ENCODE measurements at places on chromosomes 13 and 19.
A peak's percentile ranks its signal among the peaks of the same experiment; 100 is the strongest.

DNA sequence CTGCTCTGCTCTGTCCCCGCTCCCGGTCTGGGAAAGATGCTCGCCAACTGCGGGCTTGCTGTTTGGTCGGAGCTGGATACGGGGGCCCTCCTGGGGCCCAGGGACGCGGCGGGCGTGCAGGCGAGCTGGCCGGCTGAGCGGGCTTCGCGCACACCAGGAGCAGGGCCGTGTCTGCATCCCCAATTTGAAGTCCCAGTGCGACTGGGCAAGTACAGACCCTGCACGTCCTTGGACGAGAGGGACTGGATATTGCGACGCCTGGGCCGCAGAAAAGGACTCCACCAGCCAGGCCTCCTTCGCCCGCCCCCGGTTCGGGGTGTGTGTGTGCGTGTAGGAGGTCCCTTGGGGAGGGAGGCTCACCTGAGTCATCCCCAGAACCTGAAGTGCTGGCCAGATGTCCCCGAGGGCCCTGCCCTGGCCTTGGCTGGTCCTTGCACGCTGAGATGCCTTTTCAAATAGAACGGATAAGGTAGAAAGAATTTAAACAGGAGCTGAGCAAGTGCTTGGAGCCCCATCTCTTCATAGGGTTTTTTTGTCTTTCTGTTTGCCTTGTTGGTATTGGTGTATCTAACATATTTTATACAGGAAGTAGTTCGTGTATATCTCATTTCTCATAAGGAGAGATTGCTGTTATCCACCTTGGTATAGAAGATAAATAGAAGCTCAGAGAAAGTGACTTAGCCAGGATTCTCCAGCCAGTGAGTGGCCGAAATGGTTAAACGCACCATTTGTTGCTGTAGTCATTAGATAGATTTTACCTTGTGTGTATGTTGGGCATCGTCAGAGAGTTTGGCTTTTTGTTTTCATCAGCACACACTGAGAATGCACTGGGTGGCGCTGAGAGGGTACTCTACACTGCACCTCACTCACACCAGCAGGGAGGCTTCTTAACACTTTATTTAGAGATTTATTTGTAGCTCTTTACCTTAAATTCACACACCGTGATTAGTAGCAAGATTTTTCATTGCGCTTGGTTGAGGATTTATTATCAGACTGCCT, 1.1 kb downstream of the NAXD start:
- DNase-seq, result peak; percentile 17

DNA sequence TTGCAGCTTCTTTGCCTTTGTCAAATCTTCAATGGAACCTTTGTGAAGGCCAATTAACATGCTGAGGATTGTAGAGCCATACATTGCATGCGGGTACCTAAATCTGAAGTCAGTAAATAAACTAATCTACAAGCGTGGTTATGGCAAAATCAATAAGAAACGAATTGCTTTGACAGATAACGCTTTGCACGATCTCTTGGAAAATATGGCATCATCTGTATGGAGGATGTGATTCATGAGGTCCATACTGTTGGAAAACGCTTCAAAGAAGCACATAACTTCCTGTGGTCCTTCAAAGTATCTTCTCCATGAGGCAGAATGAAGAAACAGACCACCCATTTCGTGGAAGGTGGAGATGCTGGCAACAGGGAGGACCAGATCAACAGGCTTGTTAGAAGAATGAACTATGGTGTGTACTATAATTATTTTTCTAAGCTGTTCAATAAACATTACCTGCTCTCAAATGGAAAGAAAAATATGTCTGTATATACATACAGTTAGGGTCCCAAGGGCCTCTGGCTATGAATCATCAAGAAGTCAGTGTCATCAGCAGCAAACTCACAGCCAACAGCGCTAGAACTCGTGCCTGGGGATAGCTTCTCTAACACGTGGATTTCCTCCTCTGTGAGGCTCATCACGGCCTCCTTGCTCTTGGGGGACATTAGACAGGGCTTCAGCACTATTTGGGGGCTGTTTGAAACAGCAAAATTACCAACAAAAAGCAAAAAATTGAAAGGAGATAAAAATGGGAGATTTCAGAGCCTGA, 2.9 kb upstream of the CD70 start:
- DNase-seq, result no peak

DNA sequence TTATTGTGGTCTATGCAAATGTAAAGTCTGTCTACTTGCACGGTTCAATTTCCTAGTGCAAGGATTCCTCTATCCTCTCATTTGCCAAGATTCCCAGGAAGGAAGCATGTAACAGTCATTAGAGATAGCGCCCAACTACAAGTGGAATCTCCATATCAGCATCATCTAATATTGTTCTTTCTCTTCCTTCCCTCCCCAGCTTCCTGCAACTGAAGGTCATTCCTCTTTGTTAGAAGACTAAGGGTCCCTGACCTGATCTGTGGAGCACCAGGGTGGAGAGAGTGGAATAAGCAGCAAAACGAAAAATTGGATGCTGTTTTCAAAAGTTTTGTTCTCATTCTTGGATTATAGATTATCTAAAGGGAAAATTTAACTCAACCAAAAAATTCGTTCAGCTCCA, 714.0 kb downstream of the DIAPH3 start:
- no peak for DNase-seq

GRCh38 chr13:44096901-44097300, 217.2 kb downstream of the LACC1 start:
- no peak for DNase-seq

GRCh38 chr19:44789943-44790483, 12.3 kb downstream of the CBLC start:
- no peak for DNase-seq

- DNase-seq, result peak; percentile 39
These were observed 244.4 kb upstream of the MAB21L1 start for GRCh38 chr13:35720690-35721554.

GRCh38 chr13:44397766-44398223, 24.2 kb downstream of the SERP2 start:
- DNase-seq, result no peak

DNA sequence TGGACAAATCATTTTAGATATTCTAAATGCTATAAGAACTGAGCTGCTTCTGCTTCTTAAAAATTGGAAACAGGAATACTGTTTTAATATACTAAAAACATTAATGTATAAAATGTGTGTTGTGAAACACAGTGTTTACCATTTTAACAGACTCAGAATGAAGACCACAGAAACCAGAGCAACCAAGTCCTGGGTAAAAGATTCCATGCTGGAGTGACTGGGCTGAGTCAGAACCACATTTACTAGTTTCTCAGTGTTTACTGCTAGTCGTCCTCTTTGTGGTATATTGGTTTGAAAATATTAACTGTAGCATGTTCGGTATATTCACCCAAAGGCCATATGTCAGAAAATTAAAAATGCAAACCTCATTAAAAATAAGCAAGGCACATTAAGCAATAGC, 31.9 kb downstream of the ANKRD10 start:
- DNase-seq, result no peak

DNA sequence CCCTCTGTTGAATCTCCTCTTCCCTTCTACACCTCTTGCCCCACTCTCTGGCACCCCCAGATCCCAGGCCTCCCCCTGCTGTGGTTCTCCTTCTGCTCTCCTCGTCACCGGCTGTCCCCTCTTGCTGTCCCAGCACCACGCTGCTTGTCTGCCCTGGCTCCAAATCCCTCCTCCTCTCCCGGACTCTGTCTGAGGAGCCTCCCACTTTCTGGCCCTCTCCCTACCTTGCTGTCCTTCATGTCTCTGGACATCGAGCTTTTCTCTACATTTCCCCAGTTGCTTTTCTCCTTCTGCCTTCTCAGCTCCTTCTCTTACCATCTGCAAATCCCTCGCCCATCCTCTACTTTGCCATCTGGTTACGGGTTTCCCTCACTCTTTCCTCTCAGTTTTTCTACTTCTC, 1.2 kb downstream of the ZNF347 start:
- DNase-seq, result no peak

DNA sequence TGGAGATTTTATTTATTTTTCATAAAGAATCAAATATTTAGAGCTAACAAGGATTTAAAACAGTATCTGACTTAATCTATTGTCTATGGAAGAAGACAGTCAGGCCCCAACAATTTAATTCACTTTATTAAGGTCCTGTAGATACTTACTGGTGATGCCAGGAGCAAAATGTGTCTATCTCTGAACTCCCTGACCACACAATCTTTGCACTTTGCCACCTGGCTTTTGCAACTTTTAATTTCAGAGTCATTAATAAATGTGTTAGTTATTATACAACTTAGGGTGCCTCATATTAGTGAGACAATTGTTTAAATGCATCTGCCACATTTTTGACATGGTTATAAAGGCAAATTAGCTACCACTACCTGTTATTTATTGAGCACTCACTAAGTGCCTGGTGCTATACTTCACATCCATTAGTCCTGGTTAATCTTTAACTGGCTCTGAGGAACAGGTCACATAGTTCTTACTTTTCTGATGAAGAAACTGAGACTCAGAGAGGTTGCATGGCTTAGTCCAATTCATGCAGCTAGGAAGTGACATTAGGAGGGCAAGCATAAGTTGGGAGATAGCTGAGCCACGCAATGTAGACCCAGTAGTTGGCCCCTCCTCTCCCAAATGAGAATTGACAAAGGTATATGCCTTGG, 297.9 kb downstream of the DCT start:
- DNase-seq, result no peak

- no peak for DNase-seq
These were observed 3.1 kb upstream of the SOHLH2 start for GRCh38 chr13:36217456-36217855.

GRCh38 chr19:17370026-17370587, 7.0 kb downstream of the PLVAP start:
- no peak for DNase-seq

- DNase-seq, result no peak
These were observed 428.5 kb downstream of the IRS2 start for GRCh38 chr13:109357751-109358471.

DNA sequence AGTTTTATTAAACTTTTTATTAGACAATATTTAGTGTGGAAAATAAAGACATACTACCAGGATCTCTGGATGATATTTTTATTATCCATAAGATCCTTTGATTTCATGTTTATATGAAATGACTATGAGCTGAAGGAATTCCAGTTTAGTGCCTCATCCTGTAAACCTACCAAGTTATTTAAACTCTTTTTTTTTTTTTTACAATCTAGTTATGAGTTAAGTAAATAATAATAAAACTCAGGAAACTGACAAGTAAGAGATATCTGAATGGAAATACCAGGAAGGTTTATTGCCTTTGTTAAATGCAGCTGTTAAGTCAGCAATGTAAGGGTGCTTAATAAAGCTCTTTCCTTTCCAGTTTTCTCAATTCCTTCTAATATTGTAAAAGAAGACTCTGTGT, 53.9 kb downstream of the RXFP2 start:
- DNase-seq, result no peak

DNA sequence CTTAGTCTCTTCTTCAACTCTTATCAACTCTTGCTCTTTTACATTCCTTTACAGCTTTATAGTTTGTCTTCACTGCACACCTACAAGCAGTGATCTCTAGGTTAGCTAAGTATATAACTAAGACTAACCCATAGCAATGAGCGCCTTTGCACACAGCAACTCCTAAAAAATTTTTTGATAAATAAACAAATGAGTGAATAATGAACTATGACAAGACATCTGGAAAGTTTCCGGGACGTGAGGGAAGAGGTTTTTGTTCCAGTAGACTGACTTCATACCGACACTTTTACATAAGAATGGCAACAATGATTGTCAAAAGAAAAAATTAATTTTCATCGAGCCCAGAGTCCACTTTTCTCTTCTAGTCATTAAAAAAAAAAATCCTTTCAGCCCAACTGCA, 98.3 kb downstream of the ELF1 start:
- no peak for DNase-seq

- peak; percentile 93 for DNase-seq
These were observed 11.9 kb downstream of the LTBP4 start for GRCh38 chr19:40612831-40613689.

DNA sequence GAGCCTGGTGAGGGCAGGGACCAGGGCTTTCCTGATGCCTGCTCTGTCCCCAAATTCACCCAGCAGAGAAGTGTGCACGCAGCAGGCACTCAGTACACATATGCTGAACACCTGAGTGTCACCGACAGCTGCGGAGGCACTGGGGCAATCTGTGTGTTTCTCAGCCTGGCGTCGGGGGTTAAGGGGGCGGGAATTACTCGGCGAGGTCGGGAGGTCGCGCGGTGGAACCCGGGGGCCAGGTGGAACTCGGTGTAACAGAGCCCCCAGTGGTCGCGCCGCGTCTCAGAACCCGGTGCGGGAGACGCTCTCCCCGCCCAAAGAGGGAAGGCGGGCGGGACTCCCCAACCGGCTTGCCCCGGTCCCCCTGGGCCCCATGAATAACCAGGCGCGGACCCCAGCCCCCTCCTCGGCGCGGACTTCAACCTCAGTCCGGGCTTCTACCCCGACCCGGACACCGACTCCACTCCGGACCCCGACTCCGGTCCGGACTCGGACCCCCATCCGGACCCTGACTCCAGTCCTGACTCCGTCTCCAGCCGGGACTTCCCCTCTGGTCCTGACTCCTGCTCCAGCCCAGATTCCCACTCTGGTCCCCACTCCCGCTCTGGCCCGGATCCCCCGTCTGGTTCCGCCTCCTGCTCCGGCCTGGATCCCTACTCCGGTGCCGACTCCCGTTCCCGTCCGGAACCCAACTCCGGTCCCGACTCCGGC, at the start of gene SELENOV:
Gene SELENOV, plus strand, starts transcription at position 300 of the 711 bp plus-strand sequence. Its CDS starts 74 bp downstream, at position 374.
- no peak for DNase-seq

Measured in stimulated activated CD4-positive, alpha-beta T cell treated with anti-CD3 and anti-CD28 coated beads, Interleukin-4, amount 100 ng/mL, for 48 hours (primary cell).